ENCODE measurements at places on chromosomes 1 and 21. TPM values are rescaled to one million over a fixed set of nuclear protein-coding genes. Genes with fewer than 3 reads are reported as not detected.

The MEGF6 gene
- total RNA-seq = 74.1 TPM

The DCDC2B gene
- under 0.01 TPM for total RNA-seq

The FCRLB gene
- total RNA-seq = 0.54 TPM

The GUCA2B gene
- total RNA-seq = not detected

The CLCNKB gene
- total RNA-seq = 0.81 TPM

- DNase-seq = no peak
Measured at GRCh38 chr1:200240656-200241055, 169.2 kb downstream of the ZNF281 start.

DNA sequence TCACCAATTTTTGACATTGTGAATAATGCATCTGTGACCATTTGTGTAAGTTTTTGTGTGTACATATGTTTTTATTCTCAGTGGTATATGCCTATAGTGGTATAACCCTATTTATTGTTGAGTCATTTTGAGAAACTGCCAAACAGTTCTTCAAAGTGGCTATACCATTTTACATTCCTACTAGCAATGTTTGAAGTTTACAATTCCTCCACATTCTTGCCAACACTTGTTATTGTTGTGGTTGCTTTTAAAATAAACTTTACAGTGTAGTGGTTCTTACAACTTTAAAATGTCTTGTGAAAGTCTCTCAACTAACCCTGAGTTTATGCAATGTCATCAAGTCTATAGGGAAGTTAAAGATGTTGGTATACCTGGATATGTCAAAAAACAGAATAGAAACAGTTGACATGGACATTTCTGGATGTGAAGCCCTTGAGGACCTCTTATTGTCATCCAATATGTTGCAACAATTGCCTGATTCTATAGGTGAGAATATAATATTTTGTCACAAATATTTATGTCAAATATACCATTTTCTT, 219.4 kb downstream of the LRRC40 start:
- DNase-seq = no peak

DNA sequence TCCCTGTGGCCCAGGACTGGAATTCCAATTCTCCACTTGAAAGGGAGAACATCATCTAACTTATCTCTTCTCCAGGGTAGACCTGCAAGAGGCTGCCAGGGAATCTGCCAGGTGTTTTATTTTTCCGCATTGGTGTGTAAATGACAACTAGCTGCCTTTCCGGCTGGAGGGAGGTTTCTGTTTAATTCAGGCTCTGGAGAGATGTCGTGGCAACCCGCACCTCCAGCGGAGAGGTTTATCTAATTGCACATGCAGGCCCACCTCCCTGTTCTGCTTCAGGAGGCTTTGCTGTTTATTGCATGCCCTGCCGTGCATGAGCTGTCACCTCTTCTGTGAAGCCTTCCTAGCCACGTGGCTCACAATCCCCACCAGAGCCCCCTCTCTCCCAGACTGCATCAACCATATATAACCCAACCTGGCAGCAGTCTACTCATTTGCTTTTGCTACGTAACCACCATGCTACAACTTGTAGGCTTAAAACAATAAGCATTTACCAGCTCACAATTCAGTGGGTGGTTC, 151.6 kb downstream of the C1orf94 start:
- no peak for DNase-seq

GRCh38 chr1:26184883-26185282, 5.5 kb upstream of the CATSPER4 start:
- no peak for DNase-seq
